ENCODE measurements at places on chromosomes 12 and 14. TPM values are rescaled to one million over a fixed set of nuclear protein-coding genes. Genes with fewer than 3 reads are reported as not detected.

Gene LHX5
- not detected for polyA plus RNA-seq

Gene VWF
- 243 TPM for polyA plus RNA-seq

Gene SLC6A12
- 1.0 TPM for polyA plus RNA-seq

Gene SRRM4
- polyA plus RNA-seq, result not detected

Gene TMEM117
- 4.0 TPM for polyA plus RNA-seq

Gene LAG3
- polyA plus RNA-seq, result 3.0 TPM

Gene INF2
- 101 TPM for polyA plus RNA-seq

Gene SPIC
- polyA plus RNA-seq, result not detected

Gene WNT5B
- 0.76 TPM for polyA plus RNA-seq

Gene NAV3
- 0.31 TPM for polyA plus RNA-seq
